Gastroesophageal sphincter (tissue), 4 donors: ENCODE measurements at places on chromosomes 5 and 9.

DNA sequence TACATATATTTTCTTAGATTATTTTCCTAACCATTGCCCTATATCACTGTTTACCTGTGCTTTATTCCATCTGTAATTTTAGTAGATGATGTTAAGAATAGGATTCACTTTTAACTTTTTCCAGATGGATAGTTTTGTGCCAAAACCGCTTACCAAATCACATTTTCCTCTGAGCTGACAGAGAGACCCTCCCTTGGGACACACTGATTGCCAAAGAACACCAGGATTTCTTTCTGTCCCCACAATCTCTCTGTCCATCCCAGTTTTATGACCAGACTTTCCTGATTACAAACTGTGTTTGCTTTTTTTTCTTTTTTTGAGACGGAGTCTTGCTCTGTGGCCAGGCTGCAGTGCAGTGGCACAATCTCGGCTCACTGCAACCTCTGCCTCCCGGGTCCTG, 81.3 kb upstream of the SPATA31C2 start:
- H3K4me3 ChIP-seq = no peak overlapping the region
- no peak for ATAC-seq
- H3K27ac ChIP-seq = no peak overlapping the region
- H3K36me3 ChIP-seq = no peaks in the 10 kb centered on the region
- H3K4me1 ChIP-seq = no peaks in the 10 kb centered on the region

DNA sequence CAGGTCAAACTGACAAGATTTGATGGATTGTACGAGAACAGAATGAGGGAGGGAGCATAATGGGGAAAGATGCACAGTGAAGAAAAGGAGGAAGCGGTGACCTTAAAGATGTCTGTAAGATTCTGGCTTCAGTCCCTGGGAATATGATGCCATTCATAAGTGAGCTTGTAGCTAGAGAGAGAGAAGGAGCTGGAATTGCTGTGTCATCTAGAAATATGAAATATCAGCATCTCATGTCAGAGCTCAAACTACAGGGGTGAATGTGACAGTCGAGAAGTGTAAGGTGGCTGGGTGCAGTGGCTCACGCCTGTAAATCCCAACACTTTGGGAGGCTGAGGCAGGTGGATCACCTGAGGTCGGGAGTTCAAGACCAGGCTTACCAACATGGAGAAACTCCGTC, 24.0 kb upstream of the WHRN start:
- no peak overlapping the region for H3K4me3 ChIP-seq

DNA sequence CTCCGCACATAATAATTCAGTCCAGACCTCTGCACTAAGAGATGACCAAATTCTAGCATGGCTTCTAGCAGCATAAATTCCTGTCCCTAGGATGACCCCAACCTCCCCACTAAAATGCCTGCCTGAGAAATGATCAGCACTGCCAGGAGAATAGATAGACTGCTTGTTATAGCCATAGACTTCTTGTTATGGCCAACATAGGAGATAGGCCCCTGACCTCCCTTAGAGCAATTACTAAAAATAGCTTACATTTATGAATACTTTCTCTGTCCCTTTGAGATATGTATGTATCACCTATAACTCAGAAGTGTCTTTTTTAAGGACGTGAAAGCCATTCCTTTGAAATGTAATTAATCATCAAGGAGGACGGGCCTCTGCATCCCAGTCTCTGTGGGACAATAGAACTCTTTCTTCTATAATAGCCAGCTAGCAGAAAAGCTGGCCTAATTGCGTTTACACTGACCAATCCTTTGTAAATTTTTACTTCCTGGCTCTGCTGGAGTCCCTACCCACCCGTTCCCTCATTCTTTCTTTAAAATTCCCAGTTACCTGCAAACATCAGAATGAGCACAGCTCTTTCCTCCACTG, 1002.7 kb downstream of the CDH18 start:
- H3K27ac ChIP-seq = no peak overlapping the region
- H3K4me3 ChIP-seq = no peak overlapping the region
- no peaks in the 10 kb centered on the region for H3K4me1 ChIP-seq
- ATAC-seq = no peak

GRCh38 chr9:86511614-86512360, 157.6 kb upstream of the TUT7 start:
- H3K36me3 ChIP-seq = no peaks in the 10 kb centered on the region
- H3K27me3 ChIP-seq = no peaks in the 10 kb centered on the region
- H3K4me3 ChIP-seq = no peak overlapping the region
- no peak overlapping the region for H3K27ac ChIP-seq

DNA sequence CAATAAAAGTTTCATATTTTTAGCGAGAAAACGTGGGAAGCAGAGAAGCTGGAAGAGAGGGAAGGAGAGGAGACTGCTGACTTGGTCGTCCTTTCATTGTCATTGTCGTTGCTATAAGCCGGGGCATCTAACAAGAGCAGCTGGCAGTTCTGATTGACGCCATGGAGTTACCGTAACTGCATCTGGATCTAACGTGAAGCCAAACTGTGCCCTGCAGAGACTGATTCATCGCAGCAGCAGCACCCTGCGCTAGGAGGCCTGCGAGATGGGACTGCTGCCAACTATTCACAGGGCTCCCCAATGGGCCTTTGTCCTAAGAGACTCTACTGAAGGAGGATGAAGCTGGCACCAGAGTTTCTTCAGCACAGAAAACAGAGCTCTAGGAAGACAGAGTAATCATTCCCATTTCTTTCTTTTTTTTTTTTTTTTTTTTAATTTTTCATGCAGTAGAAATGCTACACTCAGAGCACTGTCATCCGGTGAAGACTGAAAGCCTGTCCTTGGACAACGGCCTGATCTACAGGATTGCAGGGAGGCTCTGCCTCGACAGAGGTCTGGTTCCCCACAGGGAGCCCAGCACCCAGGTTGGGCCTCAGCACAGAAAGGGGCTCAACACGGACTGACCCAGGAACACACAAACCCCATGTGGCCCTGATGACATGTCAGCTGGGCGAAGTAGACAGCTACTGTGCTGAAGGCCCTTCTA, 47.8 kb downstream of the RETREG1 start:
- H3K27me3 ChIP-seq = no peaks in the 10 kb centered on the region
- H3K27ac ChIP-seq = no peak overlapping the region
- no peak for ATAC-seq
- H3K4me1 ChIP-seq = no peaks in the 10 kb centered on the region
- no peak overlapping the region for H3K4me3 ChIP-seq

DNA sequence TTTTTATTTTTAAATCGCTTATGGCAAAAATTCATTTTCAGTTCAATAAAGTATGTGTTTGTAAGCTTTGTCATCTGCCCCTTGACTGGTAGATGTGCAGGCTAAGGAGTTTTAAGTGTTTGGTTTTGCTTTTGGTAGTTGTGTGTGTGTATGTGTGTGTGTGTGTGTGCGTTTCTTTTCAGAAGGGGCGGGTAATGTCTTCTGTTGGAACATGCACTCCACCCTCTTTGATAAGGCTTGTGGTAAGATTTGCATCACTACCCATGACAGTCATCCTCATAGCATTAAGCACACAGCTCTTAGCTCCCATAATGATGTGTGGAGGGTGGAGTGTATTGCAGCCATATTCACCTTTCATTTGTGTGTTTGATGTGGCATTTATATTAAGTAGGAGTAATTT, 92.1 kb upstream of the FSD1L start:
- H3K27ac ChIP-seq = no peak overlapping the region
- no peak for ATAC-seq
- no peaks in the 10 kb centered on the region for H3K36me3 ChIP-seq
- no peaks in the 10 kb centered on the region for H3K27me3 ChIP-seq
- no peak overlapping the region for H3K4me3 ChIP-seq

GRCh38 chr5:149576021-149576420, 5.3 kb upstream of the ARHGEF37 start:
- ATAC-seq = no peak
- no peaks in the 10 kb centered on the region for H3K27me3 ChIP-seq
- no peaks in the 10 kb centered on the region for H3K4me1 ChIP-seq
- no peaks in the 10 kb centered on the region for H3K36me3 ChIP-seq

DNA sequence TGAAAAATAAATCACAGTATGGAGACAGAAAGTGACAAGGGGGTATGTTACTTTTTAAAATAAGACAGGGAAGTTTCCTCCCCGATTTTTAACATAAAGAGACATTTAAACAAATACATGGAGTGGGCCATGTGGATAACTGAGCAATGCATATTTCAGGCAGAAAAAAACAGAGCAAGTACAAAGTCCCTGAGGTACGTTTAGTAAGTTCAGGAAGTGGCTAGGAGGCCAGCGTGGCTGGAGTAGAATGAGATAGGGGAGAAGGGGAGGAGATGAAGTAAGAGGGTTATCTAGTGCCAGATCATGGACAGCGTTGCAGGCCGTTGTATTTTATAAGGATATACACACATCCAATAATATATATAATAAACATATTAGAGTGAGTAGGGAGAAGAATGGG, 84.2 kb upstream of the ELL2 start:
- H3K27ac ChIP-seq = no peak overlapping the region
- H3K27me3 ChIP-seq = no peaks in the 10 kb centered on the region
- no peak for ATAC-seq
- no peaks in the 10 kb centered on the region for H3K36me3 ChIP-seq
- no peaks in the 10 kb centered on the region for H3K4me1 ChIP-seq
- H3K4me3 ChIP-seq = no peak overlapping the region

- no peaks in the 10 kb centered on the region for H3K27me3 ChIP-seq
- no peak for ATAC-seq
- no peaks in the 10 kb centered on the region for H3K4me1 ChIP-seq
- H3K4me3 ChIP-seq = no peak overlapping the region
- H3K27ac ChIP-seq = no peak overlapping the region
- no peaks in the 10 kb centered on the region for H3K36me3 ChIP-seq
Observed at GRCh38 chr5:171120986-171121622, 187.9 kb upstream of the TLX3 start.

DNA sequence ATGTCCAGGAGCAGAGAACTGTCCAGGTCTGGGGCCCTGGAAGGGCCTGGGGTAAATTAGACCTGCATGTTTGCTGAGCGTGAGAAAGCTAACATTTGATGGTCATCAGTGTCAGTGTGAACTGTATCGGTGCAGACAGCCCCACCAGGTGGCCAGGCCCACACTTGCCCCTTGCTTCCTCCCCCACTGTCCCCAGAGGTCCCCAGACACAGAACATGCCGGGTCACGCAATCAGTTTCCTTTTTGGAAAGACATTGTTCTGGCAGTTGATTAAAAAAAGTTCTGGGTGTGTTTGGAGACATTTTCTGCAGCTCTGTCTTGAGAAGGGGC, 1.5 kb downstream of the NKD2 start:
- no peaks in the 10 kb centered on the region for H3K36me3 ChIP-seq
- H3K27me3 ChIP-seq = peaks cover 60% of the 10 kb centered on the region
- H3K4me1 ChIP-seq = peaks cover 37% of the 10 kb centered on the region
- H3K27ac ChIP-seq = no peak overlapping the region
- no peak overlapping the region for H3K4me3 ChIP-seq
- ATAC-seq = no peak
